Activated gamma-delta T cell treated with anti-CD3 and anti-CD28 coated beads, Interleukin-2, amount 50 U/mL, for 16 hours (primary cell): ENCODE measurements at places on chromosomes 3 and 15.

GRCh38 chr15:63930034-63930433 lies 96.3 kb upstream of the HERC1 start:
- no peak for DNase-seq

GRCh38 chr3:139182143-139182542 lies 137.5 kb upstream of the PRR23C start:
- no peak for DNase-seq

- DNase-seq: no peak
These were observed 47.5 kb downstream of the CORO2B start for GRCh38 chr15:68626283-68626682.

GRCh38 chr15:52689562-52689961 lies 10.4 kb upstream of the ATOSA start:
- no peak for DNase-seq

DNA sequence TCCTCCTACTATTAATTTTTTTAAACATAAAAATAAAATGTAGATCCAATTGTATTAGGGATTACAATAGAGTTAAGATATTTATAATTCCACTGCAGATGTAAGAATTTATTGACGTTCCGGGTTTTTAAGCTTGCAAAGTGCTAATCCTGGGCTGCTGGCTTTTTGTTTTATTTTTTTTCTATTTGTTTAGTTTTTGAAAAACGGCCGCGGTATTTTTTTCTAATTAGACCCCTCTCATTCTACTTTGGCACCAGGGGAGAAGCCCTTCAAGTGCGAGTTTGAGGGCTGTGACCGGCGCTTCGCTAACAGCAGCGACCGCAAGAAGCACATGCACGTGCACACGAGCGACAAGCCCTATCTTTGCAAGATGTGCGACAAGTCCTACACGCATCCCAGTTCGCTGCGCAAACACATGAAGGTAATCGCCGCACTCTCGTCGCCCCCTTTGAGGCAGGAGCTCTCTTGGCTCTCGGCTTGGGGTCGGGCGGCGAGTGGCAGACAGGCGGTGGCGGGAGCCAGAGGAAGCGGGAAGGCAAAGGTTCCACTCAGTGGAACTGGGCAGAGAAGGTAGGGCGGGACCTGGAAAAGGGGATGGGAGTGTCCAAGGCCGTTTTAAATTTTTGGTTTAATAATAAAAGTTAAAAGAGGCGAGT lies 3.2 kb downstream of the ZIC1 start:
- DNase-seq: no peak

DNA sequence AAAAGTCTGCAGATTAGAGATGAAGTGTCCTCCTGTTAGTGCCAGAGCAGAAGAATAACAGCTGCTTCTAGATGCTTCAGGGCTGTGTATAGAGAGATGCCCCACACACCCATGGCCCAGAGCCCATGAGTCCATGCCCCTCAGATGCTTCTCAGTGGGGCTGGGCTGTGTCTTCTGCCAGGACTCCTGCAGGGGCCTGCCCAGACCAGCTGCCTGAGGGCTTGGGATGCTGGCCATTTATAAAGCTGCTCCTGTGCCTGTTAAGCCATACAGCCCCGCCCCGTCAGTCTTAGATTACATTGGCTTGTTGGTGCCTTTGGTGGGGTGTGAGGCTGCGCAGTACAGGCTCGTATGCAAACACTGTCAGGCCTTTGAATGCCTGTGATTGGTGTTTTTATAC lies 318.0 kb upstream of the CTDSPL start:
- no peak for DNase-seq

- no peak for DNase-seq
These were observed 1.3 kb downstream of the LEO1 start for GRCh38 chr15:51970132-51970817.

- no peak for DNase-seq
These were observed 57.8 kb downstream of the MAP3K13 start for GRCh38 chr3:185420762-185421161.

- DNase-seq: peak; percentile 46
These were observed 42.1 kb upstream of the TASOR start for GRCh38 chr3:56725175-56725574.

GRCh38 chr3:197308591-197308990 lies 10.2 kb upstream of the DLG1 start:
- no peak for DNase-seq

- no peak for DNase-seq
These were observed 128.0 kb downstream of the GMNC start for GRCh38 chr3:190734490-190734889.

DNA sequence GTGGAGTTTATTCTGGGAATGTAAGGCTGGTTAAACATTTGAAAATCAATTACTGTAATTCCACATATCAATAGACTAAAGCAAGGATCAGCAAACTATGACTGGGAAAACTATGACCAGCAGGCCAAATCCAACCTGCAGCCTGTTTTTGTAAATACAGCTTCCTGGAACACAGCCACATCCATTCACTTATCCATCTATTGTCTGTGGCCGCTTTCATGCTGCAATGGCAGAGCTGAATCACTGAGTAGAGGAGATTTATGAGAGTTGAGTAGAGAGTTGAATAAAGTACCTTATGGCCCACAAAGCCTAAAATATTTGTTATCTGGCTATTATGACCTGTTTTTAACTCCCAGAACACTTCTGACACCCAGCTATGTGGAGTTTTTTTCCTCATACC lies 12.2 kb downstream of the MYLK start:
- no peak for DNase-seq

- no peak for DNase-seq
These were observed 463.3 kb downstream of the MAGI1 start for GRCh38 chr3:65575376-65575840.

DNA sequence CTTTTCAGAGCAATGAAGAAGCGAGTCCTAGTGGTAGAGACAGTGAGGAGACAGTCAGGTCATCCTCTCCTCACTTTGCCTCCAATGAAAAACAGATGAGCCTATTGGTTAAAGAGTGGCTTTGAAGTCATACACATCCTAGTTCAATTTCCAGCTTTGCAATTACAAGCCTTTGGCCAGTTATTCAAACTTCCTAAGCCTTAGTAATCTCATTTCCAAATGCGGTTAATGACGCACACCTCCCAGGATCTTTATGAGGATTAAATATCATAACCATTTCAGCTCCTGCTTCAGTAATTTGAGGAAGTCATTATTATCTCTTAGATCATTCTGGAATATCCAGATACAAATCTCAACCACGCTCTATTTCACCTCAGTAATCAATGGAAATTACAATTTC lies 10.0 kb upstream of the ST6GAL1 start:
- no peak for DNase-seq

DNA sequence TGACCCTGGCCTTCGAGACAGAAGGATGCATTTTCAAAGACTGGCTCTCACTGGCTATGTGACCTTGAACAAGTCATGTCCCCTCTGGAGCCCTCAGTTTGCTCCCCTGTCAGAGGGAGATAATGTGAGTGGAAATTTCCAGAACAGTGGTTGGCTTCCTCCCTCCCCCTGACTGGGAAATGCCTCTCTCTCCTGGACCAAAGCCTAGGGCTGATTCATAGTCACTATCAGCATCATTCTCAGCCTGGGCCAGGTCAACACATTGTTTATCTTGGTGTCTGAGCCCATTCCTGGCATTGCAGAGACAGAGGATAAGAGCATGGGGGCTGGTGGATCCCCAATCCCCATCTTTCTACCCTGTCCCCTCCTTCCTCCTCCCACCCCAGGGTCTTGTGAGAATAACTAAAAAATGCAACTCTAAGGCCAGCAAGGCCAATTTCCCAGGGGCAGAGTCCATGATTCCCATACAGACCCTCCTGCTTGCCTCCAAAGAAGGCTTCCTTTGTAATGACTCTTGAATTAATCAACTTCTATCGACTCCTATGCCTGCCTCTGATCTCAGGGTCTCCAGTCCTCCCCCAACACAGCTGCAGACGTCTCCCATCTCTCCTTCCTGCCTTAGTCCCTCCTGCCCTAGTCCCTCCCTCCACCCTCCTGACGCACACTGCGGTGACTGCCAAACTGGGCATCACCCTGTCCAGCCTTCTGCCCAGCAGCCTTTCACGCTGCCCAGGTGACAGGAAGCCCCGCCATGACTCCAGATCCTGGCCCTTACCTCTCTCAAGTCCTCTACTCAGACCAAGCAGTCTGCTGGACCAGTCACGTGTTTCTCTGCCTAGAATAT lies 35.4 kb upstream of the CORO2B start:
- DNase-seq: no peak

GRCh38 chr3:58150810-58151199 lies 60.0 kb downstream of the DNASE1L3 start:
- no peak for DNase-seq

DNA sequence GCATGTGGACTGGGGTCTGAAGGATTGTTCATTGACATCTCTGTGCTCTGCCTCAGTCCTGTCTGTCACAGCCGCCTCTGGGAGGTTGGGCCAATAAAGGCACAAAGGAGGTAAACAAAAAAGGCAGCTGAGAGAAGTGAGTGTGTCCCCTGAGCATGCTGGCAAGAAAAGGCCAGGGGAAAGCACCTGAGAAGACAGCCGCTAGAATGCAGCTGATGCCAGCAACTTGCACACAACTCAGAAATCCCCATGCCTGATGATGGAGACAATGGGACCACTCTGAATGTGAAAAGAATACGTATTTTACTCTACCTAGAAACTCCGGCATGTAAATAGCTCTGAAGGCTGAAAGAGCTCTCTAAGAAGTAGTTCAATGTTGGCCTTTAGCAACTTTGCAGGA lies 118.7 kb downstream of the KCNH8 start:
- no peak for DNase-seq

DNA sequence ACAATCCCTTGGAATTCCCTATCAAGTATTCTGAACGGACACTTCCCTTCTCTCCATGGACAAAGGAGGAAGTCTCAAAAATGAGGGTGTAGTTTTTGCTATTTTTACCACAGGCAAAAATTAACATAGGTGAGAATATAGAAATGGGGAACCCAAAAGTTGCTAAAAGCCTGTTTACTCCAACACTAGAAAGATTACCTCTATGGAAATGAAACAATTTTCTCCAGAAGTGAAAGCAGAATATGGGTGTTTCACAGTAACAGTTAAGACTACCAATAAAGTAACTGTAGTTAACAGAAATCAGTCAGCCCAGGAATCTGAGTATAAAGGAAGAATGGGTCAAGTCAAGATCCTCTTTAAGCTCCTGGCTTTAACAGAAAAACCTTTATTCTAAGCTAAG lies 9.3 kb downstream of the TRA2B start:
- no peak for DNase-seq

GRCh38 chr3:54817628-54818027 lies 110.2 kb downstream of the LRTM1 start:
- no peak for DNase-seq
